ENCODE measurements at places on chromosomes 2 and 18.

DNA sequence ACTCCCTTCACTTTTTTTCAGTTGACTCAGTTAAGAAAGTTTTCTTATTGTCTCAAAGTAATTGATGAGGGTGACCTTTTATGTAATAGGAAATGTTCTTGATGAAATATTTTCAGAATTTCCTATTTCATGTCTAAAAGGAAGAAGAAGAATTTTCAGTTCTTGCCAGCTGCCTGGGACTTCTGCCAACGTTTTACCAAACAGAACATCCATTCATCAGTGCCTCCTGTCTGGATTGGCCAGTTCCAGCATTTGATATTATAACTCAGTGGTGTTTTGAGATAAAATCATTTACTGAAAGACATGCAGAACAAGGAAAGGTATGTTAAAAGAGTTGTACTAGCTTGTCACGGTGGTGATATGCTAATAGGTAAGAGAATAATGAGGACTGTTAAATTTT, 104.7 kb upstream of the MYO3B start:
- no peak for DNase-seq

GRCh38 chr2:43751476-43751990, 22.3 kb upstream of the DYNC2LI1 start:
- DNase-seq = no peak

- DNase-seq = no peak
These were observed 178.2 kb upstream of the EPHA4 start for GRCh38 chr2:221750316-221750715.

- DNase-seq = no peak
These were observed 28.9 kb downstream of the MRO start for GRCh38 chr18:50790948-50791347.

GRCh38 chr2:62362561-62362960, 143.4 kb downstream of the TMEM17 start:
- DNase-seq = no peak

DNA sequence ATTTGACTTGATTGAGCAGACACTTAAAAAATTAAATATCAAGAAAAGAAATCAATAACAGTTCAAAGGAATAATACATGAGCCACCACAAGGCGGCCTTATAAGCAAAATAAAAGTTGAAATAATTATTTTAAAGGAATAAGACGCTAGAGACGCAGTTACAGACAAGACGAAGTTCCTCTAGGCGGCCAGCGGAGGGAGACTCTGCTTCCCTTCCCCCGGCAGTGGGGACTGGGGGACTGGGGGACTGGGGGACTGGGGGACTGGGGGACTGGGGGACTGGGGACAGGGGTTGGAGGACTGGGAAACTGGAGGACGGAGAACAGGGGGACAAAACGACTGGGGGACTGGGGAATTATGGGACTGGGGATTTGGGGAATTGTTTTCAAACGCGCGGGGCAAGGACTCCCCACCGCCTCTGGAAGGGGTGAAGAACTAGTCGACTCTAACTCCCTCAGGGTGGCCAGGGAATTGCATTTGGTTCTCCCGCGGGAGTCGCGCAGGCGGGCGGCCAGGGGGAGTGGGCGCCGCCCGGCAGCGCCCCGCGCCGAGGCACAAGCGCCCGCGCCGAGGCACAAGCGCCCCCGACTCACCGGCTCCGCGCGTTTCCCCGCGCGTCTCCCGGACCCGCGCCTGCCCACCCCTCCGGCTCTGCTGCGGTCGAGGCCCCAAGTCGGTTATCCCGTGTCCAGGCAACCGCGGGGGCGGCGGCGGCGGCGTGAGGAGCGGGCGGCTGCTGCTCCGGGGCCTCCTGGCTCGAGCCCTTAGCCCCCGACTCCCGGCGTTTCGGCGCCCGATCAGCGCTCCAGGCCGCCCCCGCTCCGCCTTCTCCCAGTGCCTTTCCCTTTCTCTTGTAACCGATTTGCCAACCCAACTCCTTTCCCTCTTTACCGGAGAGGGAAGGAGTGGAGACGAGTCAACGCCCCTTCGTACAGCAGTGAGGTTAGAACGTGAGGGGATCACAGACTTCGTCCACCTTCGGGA, at the start of gene CCDC178:
TSS of gene CCDC178 (minus strand) at position 662 of the 984 bp plus-strand sequence. CDS start 28,633 bp downstream, outside the sequence.
- peak; percentile 12 for DNase-seq

GRCh38 chr2:168289880-168290279, 42.5 kb upstream of the STK39 start:
- DNase-seq = no peak

DNA sequence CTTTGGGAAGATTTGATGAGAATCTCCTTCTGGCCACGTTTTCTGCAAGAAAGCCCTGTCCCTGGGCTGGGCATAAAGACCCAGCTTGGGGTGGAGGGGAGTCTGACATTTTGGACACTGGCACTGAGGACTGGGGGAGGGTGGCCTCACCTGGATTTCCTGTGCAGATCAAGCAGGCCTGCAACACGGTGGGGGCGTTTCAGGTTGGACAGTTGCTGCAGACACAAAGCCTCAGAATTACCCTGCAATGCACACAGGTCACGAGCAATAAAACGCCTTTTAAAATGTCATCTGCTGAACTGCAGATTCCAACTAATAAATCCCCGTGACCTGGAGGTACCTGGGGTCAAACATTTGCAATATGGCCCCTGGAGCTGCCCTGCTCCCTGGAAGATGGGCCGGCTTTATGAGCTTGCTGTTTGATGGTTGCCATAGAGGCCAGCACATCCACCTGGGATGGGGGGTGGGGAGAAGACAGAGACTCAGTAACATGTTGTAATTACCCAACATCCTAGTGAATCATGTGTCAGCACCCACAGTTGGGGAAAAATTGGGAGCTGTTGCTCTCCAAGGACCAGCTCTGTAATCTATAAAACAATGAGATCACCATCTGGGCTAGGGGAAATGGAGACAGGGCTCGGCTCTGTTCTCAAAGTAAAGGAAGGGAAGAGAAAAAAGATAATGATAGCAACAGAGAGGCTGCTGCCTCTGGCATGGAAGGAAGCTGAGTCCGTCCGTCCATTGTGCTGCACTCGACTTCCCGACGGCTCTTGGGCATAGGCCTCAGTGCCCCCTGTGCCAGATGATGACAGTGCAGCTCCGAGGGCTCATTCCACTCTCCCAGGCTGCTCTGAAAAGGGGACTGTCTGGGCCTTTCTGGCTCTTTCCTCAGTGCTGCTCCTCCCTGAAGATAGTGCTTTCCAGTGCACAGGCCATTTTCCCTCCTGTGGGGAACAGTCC, 340.3 kb downstream of the CYRIA start:
- no peak for DNase-seq

DNA sequence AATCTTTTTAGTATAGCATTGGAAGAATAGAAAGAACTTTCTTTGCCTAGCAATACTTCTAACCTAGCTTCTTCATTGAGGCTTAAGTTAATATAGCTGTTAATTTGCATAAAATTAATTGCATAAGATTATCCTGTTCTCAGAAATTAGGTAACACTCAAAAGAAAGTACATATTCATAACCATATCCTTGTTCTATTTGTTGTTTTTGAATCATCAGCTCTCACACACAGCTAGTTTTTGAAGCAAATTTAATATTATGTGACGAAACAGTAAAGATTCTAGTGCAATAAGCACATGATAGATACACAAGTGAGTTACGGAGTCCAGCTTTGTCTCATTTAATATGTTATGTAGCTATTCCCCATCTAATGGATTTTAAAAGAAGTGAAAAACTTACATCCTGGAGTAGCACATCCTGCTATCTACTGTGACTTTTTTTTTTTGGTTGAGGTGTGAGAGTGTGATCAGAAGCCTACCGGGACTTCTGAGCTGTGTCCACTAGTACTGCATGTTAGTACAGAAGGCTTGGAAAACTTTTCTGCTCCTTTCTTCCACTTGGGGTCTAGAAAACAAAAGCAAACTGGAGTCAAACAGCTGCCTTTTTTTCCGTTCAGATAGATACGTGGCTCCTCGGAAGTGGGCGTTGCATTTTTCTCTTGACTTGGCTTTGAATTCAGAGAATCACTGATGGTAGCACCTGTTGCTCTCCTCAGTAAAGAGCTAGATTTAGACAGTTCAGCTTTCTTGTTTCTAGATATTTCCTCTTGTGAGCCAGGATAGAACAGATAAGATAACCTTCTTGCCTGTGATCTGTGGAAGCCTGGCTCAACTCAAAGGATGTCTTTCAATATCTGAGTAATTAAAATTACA, 27.2 kb downstream of the KDM3A start:
- DNase-seq = no peak

DNA sequence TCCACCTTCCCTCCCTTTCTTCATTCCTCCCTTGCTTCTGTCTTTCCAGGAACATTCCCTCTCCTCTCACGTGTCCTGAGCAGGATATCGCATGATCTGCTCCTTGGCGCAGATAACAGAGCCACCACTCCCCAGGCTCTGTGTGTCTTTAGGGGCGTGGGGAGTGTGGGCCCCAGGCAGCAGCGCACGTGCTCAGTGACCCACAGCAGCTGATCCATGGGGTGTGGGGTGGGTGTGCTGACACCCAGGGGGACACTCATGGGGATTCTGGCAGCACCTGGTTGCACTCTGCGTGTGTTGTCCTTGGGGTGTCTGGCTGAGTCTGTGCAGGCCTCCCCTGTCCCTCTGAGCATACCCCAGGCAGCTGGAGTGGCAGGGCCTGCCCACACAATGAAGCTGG, 9.9 kb upstream of the FOSL2 start:
- DNase-seq = no peak

DNA sequence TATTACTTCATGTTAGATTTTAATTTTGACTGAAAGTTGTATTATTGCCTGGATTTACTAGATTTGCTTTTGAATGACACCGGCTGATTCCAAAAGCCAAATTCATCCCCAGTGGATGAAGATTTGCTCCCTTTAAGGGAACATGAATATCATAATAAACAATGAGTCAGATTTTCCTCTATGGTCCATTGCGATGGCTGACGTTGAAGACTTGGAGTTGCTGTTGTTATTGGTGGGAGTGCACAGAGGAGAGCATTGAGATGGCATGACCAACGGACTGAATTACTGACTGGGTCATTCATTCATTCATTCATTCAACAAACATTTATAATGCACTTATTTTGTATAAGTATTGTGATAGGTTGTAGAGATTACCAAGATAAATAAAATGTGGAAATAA, 33.4 kb upstream of the LYPD1 start:
- no peak for DNase-seq

- peak; percentile 74 for DNase-seq
These were observed 54.7 kb upstream of the TGFA start for GRCh38 chr2:70608373-70608772.

GRCh38 chr2:200357845-200358244, 51.4 kb downstream of the SPATS2L start:
- no peak for DNase-seq

- DNase-seq = no peak
These were observed 10.4 kb upstream of the ST8SIA5 start for GRCh38 chr18:46767217-46767616.

- DNase-seq = no peak
These were observed 322.6 kb upstream of the REV1 start for GRCh38 chr2:99812426-99812825.

DNA sequence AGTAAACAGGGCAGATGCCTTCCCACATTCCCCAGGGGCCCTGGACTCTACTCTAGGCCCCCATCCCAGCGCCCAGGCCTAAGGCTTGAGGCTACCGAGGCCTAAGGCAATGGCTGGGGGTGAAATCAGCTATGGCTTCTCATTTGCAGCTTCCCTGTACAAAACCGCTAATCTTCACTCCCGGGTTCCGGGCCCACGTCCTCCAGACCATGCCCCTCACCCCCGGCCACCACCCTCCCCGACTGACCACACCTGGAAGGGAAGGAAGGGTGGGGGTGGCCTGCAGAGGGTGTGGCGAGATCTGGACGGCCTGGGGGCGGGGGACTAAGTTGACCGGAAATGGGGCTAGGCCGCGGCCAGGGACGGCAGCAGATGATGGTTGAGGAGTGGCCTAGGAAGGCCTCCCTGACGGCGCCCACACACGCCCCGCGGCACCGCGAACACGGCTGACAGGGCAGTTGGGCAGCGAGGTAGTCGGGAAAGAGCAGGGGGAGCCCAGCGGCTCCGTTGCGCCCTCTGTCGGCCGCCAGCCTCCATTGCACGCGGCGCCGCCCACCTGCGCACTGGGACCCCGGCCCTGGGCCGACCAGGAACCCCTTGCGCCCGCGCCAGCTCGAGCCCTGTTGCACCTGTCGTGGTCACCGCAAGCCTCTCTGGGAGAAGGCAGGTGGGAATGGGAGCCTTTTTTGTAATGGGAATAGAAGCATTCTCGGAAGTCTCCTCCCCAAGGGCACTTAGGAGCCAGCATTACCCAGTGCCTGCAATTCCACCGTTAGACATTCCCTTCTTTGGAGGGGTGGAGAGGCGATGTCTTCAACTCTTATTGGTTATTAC, 117.1 kb upstream of the STPG4 start:
- DNase-seq = no peak

- DNase-seq = no peak
These were observed 2.5 kb upstream of the YES1 start for GRCh38 chr18:814300-815084.

DNA sequence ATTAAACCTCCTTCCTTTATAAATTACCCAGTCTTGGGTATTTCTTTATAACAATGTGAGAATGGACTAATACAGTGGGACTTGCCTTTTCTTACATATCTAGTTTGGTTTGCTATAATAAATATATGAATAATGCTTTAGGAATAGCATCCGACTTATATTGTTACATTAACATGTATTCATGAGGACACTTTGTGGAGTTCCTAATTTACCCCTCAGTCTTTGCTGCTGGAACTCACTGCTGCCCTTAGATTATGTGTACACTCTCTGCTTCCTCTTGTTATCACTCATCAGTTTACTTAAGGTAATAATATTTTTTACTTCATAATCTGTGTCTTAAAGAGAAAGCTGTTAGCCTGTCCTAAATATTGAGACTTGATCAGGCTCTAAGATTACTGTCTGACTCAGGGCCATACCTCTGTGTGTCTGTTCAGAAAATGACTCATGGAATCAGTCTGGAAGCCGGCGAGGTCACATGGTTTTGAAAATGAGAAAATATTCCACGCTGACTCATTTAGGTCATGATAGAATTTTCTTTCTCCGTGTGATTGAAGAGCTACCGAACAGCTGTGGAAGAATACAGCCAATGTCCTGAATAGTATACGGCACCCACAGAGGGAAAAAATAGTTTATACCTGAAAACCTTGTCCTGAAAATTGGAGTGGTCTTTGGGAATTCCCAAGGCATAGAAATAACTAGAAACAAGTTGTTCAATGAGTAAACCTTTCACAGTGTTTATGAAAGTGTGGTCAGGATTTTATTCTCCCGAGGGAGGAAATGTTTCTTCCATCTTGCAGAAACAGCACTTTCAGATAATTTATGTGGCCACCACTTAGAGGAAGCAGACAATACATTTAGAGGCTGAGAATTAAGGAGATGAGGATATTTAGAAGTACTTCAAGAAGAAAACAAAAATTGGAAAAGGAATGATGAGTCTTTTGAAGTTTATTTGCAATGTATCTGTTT, 156.4 kb downstream of the DSEL start:
- DNase-seq = peak; percentile 74

All from epithelial cell of proximal tubule (primary cell).